ENCODE measurements at places on chromosomes 4 and X. TPM values are rescaled to one million over a fixed set of nuclear protein-coding genes. Genes with fewer than 3 reads are reported as not detected.

The UGT2B17 gene
- not detected for total RNA-seq

The SHISA3 gene
- not detected for total RNA-seq

The EPHA5 gene
- total RNA-seq: not detected

The NUDT11 gene
- total RNA-seq: 0.80 TPM

The C4orf50 gene
- 0.25 TPM for total RNA-seq

The RTL9 gene
- total RNA-seq: not detected

Measured in CD4-positive, alpha-beta memory T cell (primary cell).